Sigmoid colon (tissue), 7 donors: ENCODE measurements at places on chromosomes 5 and 9. TPM values are rescaled to one million over a fixed set of nuclear protein-coding genes. Genes with fewer than 3 reads are reported as not detected.

DNA sequence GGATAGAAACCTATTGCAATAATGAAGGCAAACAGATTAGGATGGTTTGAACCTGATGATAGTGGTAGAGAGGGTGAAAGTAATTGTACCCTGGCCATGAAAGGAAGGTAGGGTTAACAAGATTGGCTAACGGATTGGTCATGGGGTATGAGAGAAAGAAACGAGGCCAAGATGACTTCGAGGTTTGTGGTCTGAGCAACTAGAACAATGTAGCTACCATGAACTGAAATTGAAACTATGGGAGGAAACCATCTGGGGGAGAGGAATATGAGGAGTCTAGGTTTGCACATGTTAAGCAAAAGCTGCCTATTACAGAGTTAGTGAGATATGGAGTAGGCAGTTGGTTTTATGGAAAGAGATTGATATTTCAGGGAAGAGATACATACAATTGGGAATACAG is 406.0 kb downstream of the PRELID2 start:
- DNase-seq: no peak
- no peaks in the 10 kb centered on the region for H3K4me1 ChIP-seq
- no peaks in the 10 kb centered on the region for H3K36me3 ChIP-seq
- H3K4me3 ChIP-seq: no peak overlapping the region
- H3K27ac ChIP-seq: no peak overlapping the region

- H3K27ac ChIP-seq: no peak overlapping the region
- H3K4me3 ChIP-seq: no peak overlapping the region
- H3K36me3 ChIP-seq: no peaks in the 10 kb centered on the region
- H3K27me3 ChIP-seq: no peaks in the 10 kb centered on the region
Measured at GRCh38 chr5:65084795-65085515, 316.2 kb downstream of the CWC27 start.

DNA sequence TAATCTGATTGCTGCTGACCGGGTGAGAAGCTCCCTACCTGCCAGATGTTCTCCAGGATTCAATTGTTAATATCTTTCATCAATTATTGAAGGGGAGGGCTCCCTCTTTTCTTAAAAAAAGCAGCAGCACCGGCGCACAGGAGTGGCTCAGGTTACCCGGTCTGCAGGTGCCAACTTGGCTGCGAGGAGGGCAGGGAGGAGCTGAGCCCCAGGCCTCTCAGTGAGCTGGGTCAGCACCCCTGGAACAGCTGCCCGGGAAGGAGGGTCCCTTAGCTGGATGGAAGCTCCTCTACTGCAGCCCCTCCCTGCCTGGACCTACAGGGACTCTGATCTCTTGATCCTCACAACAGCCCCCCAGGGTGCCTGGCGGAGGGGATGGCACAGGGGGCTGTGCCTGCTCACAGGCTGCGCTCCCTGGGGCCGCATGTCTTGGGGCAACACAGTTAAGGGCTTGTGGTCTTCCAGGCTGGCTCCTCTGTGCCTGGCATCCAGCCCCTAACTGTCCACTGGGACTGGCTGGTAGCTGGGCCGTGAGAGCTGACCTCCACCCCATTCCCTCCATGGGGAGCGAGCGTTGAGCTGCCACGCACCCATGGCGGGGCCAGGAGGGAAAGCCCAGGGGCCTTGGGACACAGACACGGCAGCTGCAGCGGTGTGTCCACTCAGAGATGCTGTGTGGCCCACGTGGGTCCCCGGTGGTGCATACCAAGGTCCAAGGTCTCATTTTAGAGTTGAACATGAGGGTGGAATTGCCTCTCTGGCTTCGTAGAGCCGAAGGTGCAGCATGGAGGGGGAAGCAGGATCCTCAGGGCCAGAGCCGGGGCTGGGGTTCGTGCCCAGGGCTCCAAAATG is 28.6 kb upstream of the TMEM250 start:
- no peak overlapping the region for H3K4me3 ChIP-seq
- DNase-seq: no peak
- no peaks in the 10 kb centered on the region for H3K36me3 ChIP-seq

- no peaks in the 10 kb centered on the region for H3K4me1 ChIP-seq
- H3K36me3 ChIP-seq: peaks cover 85% of the 10 kb centered on the region
- no peaks in the 10 kb centered on the region for H3K27me3 ChIP-seq
- peak; percentile 56 for DNase-seq
- no peak overlapping the region for H3K4me3 ChIP-seq
Measured at GRCh38 chr5:6755519-6755918, 42.3 kb downstream of the TENT4A start.

DNA sequence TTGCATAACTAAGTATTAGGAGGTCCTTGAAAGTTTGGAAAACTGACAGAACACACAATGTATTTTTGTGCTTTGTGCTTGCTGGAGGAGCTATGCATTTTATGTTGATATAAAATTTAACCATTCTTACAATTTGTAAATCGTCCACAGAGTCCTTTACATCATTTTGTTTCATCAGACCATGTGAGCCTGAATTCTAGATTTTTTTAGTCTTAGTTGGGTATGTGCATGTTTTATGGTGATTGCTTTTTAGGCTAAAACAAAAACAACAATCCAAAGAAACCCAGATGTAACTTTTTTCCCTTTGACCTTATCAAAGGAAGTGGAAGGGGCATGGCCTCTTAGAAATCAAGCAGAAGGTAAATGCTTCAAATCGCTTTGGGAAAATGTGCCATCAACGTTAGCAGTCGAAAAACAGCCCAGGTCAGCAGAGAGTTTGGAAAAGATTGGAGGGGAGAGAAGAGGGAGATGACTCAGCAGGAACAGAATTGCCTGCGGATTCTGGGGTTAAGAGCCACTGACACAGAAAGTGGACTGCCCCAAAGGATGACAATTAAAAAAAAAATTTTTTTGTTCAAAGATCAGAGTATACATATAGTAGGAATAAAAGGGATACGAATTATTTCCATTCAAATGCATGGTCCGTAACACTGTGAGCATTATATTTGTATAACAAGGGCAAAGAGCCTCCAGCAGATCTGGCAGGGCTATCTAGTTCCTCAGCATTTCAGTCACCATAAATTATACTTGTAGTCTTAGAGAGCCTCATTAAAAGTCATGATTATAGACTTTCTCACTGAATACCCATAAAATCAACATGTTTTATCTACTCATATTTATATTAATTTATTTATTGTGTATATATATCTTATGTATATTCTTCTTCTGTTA is 253.5 kb upstream of the HAPLN1 start:
- no peak overlapping the region for H3K27ac ChIP-seq
- H3K27me3 ChIP-seq: no peaks in the 10 kb centered on the region
- DNase-seq: no peak
- H3K4me1 ChIP-seq: no peaks in the 10 kb centered on the region
- no peak overlapping the region for H3K4me3 ChIP-seq

GRCh38 chr5:2153350-2153749 is 270.6 kb upstream of the IRX4 start:
- no peaks in the 10 kb centered on the region for H3K4me1 ChIP-seq
- no peak overlapping the region for H3K4me3 ChIP-seq
- H3K27me3 ChIP-seq: no peaks in the 10 kb centered on the region
- H3K27ac ChIP-seq: no peak overlapping the region
- DNase-seq: no peak

GRCh38 chr9:103990311-103990710 is 103.8 kb upstream of the SMC2 start:
- no peak for DNase-seq
- no peaks in the 10 kb centered on the region for H3K4me1 ChIP-seq
- no peak overlapping the region for H3K27ac ChIP-seq
- H3K36me3 ChIP-seq: no peaks in the 10 kb centered on the region

- H3K4me1 ChIP-seq: peaks cover 9% of the 10 kb centered on the region
- no peak for DNase-seq
- H3K36me3 ChIP-seq: no peaks in the 10 kb centered on the region
- H3K4me3 ChIP-seq: no peak overlapping the region
- H3K27ac ChIP-seq: no peak overlapping the region
Measured at GRCh38 chr5:81171769-81172168, 61.4 kb upstream of the CKMT2 start.

- H3K27me3 ChIP-seq: no peaks in the 10 kb centered on the region
- no peak for DNase-seq
- no peak overlapping the region for H3K4me3 ChIP-seq
Measured at GRCh38 chr5:117803533-117803932, 1184.8 kb downstream of the DTWD2 start.

- H3K36me3 ChIP-seq: no peaks in the 10 kb centered on the region
- no peaks in the 10 kb centered on the region for H3K27me3 ChIP-seq
- no peak overlapping the region for H3K27ac ChIP-seq
- no peak for DNase-seq
Measured at GRCh38 chr5:1304033-1304432, 9.2 kb upstream of the TERT start.

GRCh38 chr5:33037076-33037475 is 326.0 kb downstream of the NPR3 start:
- H3K36me3 ChIP-seq: no peaks in the 10 kb centered on the region
- no peaks in the 10 kb centered on the region for H3K27me3 ChIP-seq
- no peak for DNase-seq
- H3K4me1 ChIP-seq: peaks cover 11% of the 10 kb centered on the region
- H3K4me3 ChIP-seq: no peak overlapping the region

DNA sequence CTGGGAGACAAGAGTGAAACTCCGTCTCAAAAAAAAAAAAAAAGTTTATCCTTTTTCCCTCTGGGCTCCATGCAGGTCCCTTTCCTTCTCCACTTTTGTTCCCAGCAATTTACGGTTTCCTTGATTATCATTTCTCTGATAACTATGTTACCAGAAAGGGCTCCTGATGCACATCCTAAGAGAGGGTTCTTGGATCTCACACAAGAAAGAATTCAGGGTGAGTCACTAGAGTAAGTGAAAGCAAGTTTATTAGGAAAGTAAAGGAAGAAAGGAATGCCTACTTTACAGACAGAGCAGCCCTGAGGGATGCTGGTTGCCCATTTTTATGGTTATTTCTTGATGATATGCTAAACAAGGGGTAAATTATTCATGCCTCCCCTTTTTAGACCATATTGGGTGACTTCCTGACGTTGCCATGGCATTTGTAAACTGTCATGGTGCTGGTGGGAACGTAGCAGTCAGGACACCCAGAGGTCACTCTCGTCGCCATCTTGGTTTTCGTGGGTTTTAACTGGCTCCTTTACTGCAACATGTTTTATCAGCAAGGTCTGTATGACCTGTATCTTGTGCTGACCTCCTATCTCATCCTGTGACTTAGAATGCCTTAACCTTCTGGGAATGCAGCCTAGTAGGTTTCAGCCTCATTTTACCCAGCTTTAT is 13.5 kb upstream of the MELK start:
- no peak overlapping the region for H3K4me3 ChIP-seq
- H3K4me1 ChIP-seq: no peaks in the 10 kb centered on the region
- H3K36me3 ChIP-seq: no peaks in the 10 kb centered on the region
- H3K27me3 ChIP-seq: no peaks in the 10 kb centered on the region
- H3K27ac ChIP-seq: no peak overlapping the region

DNA sequence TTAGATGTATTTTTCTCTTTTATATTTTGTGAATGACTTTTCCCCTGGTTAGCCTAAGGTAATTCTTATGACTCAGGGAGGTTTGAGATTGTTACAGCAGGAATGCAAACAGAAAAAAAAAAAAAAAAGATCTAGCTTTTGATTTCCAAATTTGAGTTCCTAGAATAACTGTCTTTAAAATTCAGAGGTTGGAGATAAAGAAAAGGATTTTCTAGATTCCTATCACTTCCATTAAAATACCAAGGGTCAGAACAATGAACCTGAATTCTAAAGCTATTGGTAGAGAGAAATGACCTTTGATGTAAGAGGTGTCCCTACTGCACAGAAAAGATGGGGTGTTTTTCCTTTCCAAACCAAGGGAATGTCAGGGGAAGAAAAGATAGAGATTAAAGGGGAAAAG is 262.5 kb downstream of the DOCK8 start:
- H3K27ac ChIP-seq: no peak overlapping the region
- H3K36me3 ChIP-seq: no peaks in the 10 kb centered on the region
- no peaks in the 10 kb centered on the region for H3K27me3 ChIP-seq

DNA sequence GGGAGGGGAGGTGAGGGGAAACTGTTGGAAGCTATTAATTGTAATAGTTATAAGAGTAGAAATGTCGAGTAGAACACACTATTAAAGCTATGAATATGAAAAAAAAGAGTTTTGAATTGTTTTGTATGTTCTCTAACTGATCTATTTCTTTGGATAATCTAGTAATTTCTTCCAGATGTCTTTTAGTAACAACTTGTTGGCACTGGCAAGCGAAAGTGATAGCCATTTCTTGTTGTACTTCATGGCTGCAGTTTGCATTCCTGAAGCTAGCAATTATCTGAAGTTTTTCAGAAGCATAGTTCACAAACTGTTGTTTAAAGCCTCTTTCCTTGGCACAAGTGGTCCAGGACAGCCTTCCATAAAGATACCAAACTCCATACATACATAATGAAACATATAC is 49.4 kb upstream of the SPATA31C2 start:
- no peaks in the 10 kb centered on the region for H3K4me1 ChIP-seq
- no peak overlapping the region for H3K27ac ChIP-seq
- no peak overlapping the region for H3K4me3 ChIP-seq
- H3K27me3 ChIP-seq: no peaks in the 10 kb centered on the region
- H3K36me3 ChIP-seq: no peaks in the 10 kb centered on the region

DNA sequence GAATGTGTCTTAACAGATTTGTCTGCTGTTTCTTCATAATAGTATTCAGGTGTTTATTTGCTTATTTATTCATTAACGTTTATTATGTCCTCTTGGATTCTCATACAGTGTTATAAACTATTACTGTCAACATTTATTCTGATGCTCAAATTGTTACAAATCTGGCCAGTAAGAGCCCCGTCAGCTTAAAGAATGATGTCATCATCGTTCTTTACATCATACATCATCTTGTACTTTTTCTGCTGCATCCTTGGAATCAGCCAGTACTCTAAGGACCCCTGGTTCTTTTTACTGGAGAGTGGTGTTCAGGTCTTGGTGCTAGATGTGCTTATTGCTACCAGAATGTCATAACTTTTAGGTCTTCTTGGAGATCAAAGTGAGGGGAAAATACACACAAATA is 86.6 kb downstream of the SH3GL2 start:
- H3K36me3 ChIP-seq: no peaks in the 10 kb centered on the region
- no peak overlapping the region for H3K27ac ChIP-seq
- no peaks in the 10 kb centered on the region for H3K4me1 ChIP-seq
- DNase-seq: no peak

GRCh38 chr5:169732841-169733240 is 95.8 kb downstream of the DOCK2 start:
- H3K36me3 ChIP-seq: no peaks in the 10 kb centered on the region
- no peaks in the 10 kb centered on the region for H3K4me1 ChIP-seq
- H3K27me3 ChIP-seq: peaks cover 3% of the 10 kb centered on the region
- no peak overlapping the region for H3K4me3 ChIP-seq
- no peak overlapping the region for H3K27ac ChIP-seq

GRCh38 chr5:159419576-159419975 is 89.3 kb upstream of the IL12B start:
- H3K4me3 ChIP-seq: no peak overlapping the region
- H3K4me1 ChIP-seq: no peaks in the 10 kb centered on the region
- no peaks in the 10 kb centered on the region for H3K36me3 ChIP-seq
- H3K27me3 ChIP-seq: no peaks in the 10 kb centered on the region
- H3K27ac ChIP-seq: no peak overlapping the region

Gene SNCAIP
- total RNA-seq: 3.3 TPM

Gene STPG3
- total RNA-seq: not detected

Gene TMEM174
- total RNA-seq: not detected

Gene FOXD4L5
- total RNA-seq: not detected

Gene ACOT12
- total RNA-seq: not detected

Gene PCDHB6
- 0.71 TPM for total RNA-seq

Gene MXD3
- 8.2 TPM for total RNA-seq

Gene GNA14
- total RNA-seq: 5.0 TPM

Gene UHRF2
- total RNA-seq: 55.6 TPM
